ENCODE measurements at places on chromosomes 5 and 9. TPM values are rescaled to one million over a fixed set of nuclear protein-coding genes. Genes with fewer than 3 reads are reported as not detected.

Gene CAMK2A
- polyA plus RNA-seq, result not detected

Gene NOTCH1
- 6.1 TPM for polyA plus RNA-seq

Gene IFNA2
- polyA plus RNA-seq, result not detected

Gene OR1L8
- not detected for polyA plus RNA-seq

Gene ANKRD31
- 0.18 TPM for polyA plus RNA-seq

Gene SHISAL2B
- polyA plus RNA-seq, result not detected

Gene SYNPO
- polyA plus RNA-seq, result 10.7 TPM

Gene CCDC192
- polyA plus RNA-seq, result not detected

Gene NRG2
- 0.21 TPM for polyA plus RNA-seq

Gene THOC3
- 167 TPM for polyA plus RNA-seq

Gene SERF1A
- polyA plus RNA-seq, result 4.1 TPM

Gene RFX3
- polyA plus RNA-seq, result 1.8 TPM

Gene DENND4C
- polyA plus RNA-seq, result 16.5 TPM

Gene FOXD4L6
- 0.03 TPM for polyA plus RNA-seq

Gene STPG3
- not detected for polyA plus RNA-seq

Gene SPINK5
- polyA plus RNA-seq, result 16.6 TPM

Gene THBS4
- polyA plus RNA-seq, result 0.46 TPM

Gene SLC31A1
- polyA plus RNA-seq, result 21.1 TPM

Gene CCDC183
- polyA plus RNA-seq, result 0.06 TPM

Gene ANKDD1B
- polyA plus RNA-seq, result 1.1 TPM

Gene GTF2H2C
- 37.3 TPM for polyA plus RNA-seq

Gene ZNF454
- polyA plus RNA-seq, result 0.08 TPM

Gene ITGA1
- 1.2 TPM for polyA plus RNA-seq

Gene CBY3
- polyA plus RNA-seq, result not detected

Gene GRM6
- polyA plus RNA-seq, result not detected

Gene FANCG
- 9.4 TPM for polyA plus RNA-seq

Gene ENHO
- not detected for polyA plus RNA-seq

Gene C9
- 0.04 TPM for polyA plus RNA-seq

Gene CD274
- 18.9 TPM for polyA plus RNA-seq

Gene ERAP2
- 41.0 TPM for polyA plus RNA-seq

Gene LHX2
- polyA plus RNA-seq, result 0.07 TPM

Gene REEP2
- 0.35 TPM for polyA plus RNA-seq

Gene LRRC19
- polyA plus RNA-seq, result not detected

Gene HEMGN
- 0.02 TPM for polyA plus RNA-seq

Gene TXNDC15
- polyA plus RNA-seq, result 35.8 TPM

Gene PLCXD3
- not detected for polyA plus RNA-seq

Gene ZBTB34
- polyA plus RNA-seq, result 5.9 TPM

Gene GBA2
- 28.7 TPM for polyA plus RNA-seq

Gene IFNK
- polyA plus RNA-seq, result 32.7 TPM

Gene PCSK5
- 1.9 TPM for polyA plus RNA-seq

Gene ARPC5L
- polyA plus RNA-seq, result 102 TPM

Gene PCDHA13
- polyA plus RNA-seq, result not detected

Gene ROR2
- polyA plus RNA-seq, result 0.22 TPM

Gene CCNG1
- polyA plus RNA-seq, result 51.9 TPM

Gene SLCO6A1
- not detected for polyA plus RNA-seq

Gene SETX
- polyA plus RNA-seq, result 19.7 TPM

Gene MARVELD2
- 17.6 TPM for polyA plus RNA-seq

Gene SLC1A1
- 0.77 TPM for polyA plus RNA-seq

Measured in keratinocyte (primary cell).